ENCODE measurements at places on chromosomes 12 and 14. TPM values are rescaled to one million over a fixed set of nuclear protein-coding genes. Genes with fewer than 3 reads are reported as not detected.

TMEM30B gene
- total RNA-seq = 4.1 TPM

- no peaks in the 10 kb centered on the region for H3K36me3 ChIP-seq
- no peak for DNase-seq
- H3K4me3 ChIP-seq = no peak overlapping the region
- no peak overlapping the region for H3K27ac ChIP-seq
- H3K27me3 ChIP-seq = no peaks in the 10 kb centered on the region
Measured at GRCh38 chr14:94374749-94375260, 13.6 kb downstream of the SERPINA1 start.

DNA sequence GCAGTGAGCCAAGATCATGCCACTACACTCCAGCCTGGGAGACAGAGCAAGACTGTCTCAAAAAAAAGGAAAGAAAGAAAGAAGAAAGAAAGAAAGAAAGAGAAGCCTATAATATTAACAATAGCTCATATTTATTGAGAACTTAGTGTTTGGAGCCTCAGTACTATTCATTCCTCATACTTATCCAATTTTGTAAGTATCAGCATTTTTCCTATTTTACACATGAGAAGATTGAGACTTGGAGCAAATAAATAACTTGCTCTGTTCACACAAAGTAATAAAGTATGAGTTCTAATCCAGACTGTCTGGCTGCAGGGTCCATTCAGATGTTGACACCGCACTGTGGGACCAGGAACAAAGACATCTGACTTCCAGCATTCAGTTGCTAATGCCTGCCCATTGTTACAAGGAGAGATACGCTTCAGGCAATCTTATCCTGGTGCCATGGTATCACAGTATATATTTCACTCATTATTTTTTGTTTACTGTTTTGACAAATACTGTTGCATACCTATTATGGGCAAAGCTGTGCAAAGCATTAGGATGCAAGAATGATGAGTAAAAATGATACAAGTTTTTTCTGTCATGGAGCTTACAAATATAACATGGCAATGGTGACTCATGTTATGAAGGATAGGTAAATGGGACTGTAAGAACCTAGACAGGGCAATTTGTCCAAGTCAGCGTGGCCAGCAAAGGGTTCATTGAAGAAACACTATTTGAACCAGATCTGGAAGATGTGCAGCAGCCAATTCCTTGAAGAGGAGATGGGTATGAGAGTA lies 21.4 kb upstream of the TMTC2 start:
- H3K36me3 ChIP-seq = no peaks in the 10 kb centered on the region
- no peaks in the 10 kb centered on the region for H3K4me1 ChIP-seq
- no peak overlapping the region for H3K27ac ChIP-seq
- peaks cover 12% of the 10 kb centered on the region for H3K27me3 ChIP-seq

BICDL1 gene
- total RNA-seq = 147 TPM

DCTN2 gene
- total RNA-seq = 69.0 TPM

DNA sequence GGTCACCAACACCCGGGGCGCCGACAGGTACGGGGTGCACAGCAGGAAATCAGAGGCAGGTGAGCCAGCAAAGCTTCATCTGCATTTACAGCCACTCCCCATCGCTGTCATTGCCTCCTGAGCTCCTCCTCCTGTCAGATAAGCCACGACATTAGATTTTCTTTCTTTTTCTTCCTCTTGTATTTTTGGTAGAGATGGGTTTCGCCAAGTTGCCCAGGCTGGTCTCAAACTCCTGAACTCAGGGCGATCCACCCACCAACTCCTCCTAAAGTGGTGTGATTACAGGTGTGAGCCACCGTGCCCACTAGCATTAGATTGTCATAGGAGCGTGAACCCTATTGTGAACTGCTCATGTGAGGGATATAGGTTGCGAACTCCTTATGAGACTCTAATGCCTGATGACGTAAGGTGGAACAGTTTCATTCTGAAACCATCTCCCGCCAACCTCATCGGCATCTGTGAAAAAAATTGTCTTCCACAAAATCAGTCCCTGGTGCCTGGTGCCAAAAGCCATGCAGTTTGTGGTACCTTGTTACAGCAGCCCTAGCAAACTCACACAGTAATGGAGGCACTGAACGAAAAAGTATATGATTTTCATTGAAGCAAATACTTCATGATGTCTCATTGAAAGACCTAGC lies 1.5 kb downstream of the STYK1 start:
- H3K4me1 ChIP-seq = peaks cover 63% of the 10 kb centered on the region
- no peaks in the 10 kb centered on the region for H3K36me3 ChIP-seq
- peak; percentile 57 for DNase-seq
- H3K4me3 ChIP-seq = peak overlapping the region; percentile 87

GRCh38 chr12:30015631-30016337 lies 232.0 kb upstream of the TMTC1 start:
- H3K36me3 ChIP-seq = no peaks in the 10 kb centered on the region
- no peak overlapping the region for H3K27ac ChIP-seq
- peaks cover 2% of the 10 kb centered on the region for H3K27me3 ChIP-seq
- DNase-seq = no peak

KLRC2 gene
- 3.6 TPM for total RNA-seq

LMO3 gene
- not detected for total RNA-seq

- no peaks in the 10 kb centered on the region for H3K4me1 ChIP-seq
- H3K4me3 ChIP-seq = peak overlapping the region; percentile 8
- DNase-seq = no peak
Measured at GRCh38 chr14:103898204-103898603, 30.1 kb upstream of the TDRD9 start.

GRCh38 chr12:53180931-53181645 lies 363 bp upstream of the CSAD start:
- H3K4me1 ChIP-seq = peaks cover 31% of the 10 kb centered on the region
- H3K4me3 ChIP-seq = peak overlapping the region; percentile 92
- H3K36me3 ChIP-seq = peaks cover 10% of the 10 kb centered on the region
- no peaks in the 10 kb centered on the region for H3K27me3 ChIP-seq
- DNase-seq = no peak

GARIN6 gene
- total RNA-seq = not detected

DNA sequence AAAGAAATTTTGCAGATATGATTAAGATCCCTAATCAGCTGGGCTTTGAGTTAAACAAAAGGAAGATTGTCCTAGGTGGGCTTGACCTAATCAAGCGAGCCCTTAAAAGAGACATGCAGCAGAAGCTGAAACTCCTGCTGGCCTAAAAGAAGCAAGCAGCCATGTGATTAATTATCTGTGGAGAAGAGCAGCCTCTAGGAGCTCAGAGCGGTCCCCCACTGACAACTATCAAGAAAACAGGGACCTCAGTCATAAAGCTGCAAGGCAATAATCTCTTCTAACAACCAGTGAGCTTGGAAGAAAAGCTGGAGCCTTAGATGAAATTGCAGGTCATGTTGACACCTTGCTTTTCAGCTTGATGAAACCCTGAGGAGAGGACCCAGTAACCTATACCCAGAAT lies 288.9 kb upstream of the CLEC14A start:
- no peaks in the 10 kb centered on the region for H3K4me1 ChIP-seq
- H3K27me3 ChIP-seq = peaks cover 10% of the 10 kb centered on the region
- H3K4me3 ChIP-seq = no peak overlapping the region
- H3K27ac ChIP-seq = no peak overlapping the region

- H3K36me3 ChIP-seq = peaks cover 3% of the 10 kb centered on the region
- H3K27ac ChIP-seq = peak overlapping the region; percentile 70
- H3K4me1 ChIP-seq = peaks cover 41% of the 10 kb centered on the region
- no peak overlapping the region for H3K4me3 ChIP-seq
- DNase-seq = no peak
Measured at GRCh38 chr12:68665016-68665569, 21.7 kb upstream of the NUP107 start.

DNA sequence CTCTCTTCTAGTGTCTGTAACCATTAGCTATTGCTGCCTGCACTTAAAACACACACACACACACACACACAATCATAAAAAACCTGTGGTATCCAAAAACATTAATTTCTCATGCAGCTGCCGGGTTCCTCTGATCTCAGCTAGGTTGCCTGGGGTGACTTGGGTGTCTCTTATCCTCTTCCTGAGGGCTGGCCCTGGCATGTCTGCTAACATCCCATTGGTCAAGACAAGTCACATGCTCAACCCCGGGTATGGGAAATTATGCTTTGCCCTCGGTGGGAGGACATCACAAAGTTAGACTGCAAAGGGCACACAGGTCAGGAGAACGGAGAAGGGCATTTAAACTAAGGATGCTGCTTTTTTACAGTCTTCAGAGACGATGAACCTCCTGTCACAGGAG lies 55.7 kb downstream of the TRPV4 start:
- H3K4me3 ChIP-seq = peak overlapping the region; percentile 38
- H3K4me1 ChIP-seq = peaks cover 4% of the 10 kb centered on the region
- H3K27me3 ChIP-seq = no peaks in the 10 kb centered on the region
- H3K27ac ChIP-seq = peak overlapping the region; percentile 49
- DNase-seq = peak; percentile 25

GRCh38 chr12:42933461-42934081 lies 344.0 kb upstream of the PRICKLE1 start:
- H3K27ac ChIP-seq = no peak overlapping the region
- no peaks in the 10 kb centered on the region for H3K36me3 ChIP-seq
- no peak overlapping the region for H3K4me3 ChIP-seq
- no peaks in the 10 kb centered on the region for H3K4me1 ChIP-seq
- DNase-seq = no peak

GRCh38 chr12:120873226-120873625 lies 30.9 kb downstream of the SPPL3 start:
- no peaks in the 10 kb centered on the region for H3K36me3 ChIP-seq
- peak overlapping the region; percentile 55 for H3K4me3 ChIP-seq
- H3K27ac ChIP-seq = peak overlapping the region; percentile 60
- DNase-seq = no peak
- H3K27me3 ChIP-seq = no peaks in the 10 kb centered on the region
- peaks cover 63% of the 10 kb centered on the region for H3K4me1 ChIP-seq

ACSS3 gene
- not detected for total RNA-seq

DNA sequence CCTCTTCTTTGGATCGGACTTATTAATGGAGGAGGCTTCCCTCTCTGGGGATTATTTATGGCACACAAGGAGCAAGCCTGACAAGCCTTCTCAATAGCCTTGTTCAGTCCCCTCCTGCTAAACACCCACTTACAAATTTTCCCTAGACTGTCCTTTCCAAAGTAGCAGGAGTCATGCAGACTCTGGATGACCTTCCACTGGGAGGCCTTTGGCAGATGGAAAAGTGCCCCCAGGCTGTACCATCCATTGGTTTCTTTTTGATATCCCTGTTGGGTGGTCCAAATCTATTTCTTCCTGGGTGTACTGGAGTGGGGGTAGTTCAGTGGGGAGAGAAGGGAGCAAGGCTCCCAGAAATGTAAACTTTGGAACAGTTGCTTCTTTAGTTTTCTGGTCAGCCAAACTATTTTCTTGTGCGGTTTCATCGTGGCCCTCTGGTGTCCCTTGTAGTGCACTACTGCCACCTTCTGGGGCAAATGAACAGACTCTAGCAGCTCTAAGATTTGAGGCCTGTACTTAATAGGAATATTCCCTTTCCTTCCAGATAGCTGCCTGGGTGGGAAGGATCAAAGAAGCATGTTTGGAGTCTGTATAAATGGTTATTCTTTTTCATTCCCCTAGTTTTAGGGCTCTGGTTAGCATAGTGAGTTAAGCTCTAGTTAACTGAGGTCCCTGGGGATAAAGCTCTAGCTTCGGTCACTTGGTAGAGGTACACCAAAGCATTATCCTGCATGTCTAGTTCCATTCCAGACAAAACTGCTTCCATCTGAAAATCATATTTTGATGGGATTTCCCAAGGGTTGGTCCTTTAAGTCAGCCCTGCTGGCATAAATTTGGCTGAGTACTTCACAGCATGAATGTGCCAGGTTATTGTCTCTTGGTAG lies 409.5 kb downstream of the SLC6A15 start:
- H3K36me3 ChIP-seq = no peaks in the 10 kb centered on the region
- no peak overlapping the region for H3K4me3 ChIP-seq
- H3K27ac ChIP-seq = no peak overlapping the region
- H3K27me3 ChIP-seq = no peaks in the 10 kb centered on the region
- no peak for DNase-seq
- H3K4me1 ChIP-seq = no peaks in the 10 kb centered on the region

- H3K4me1 ChIP-seq = no peaks in the 10 kb centered on the region
- no peak for DNase-seq
- no peaks in the 10 kb centered on the region for H3K36me3 ChIP-seq
- H3K27ac ChIP-seq = no peak overlapping the region
Measured at GRCh38 chr14:55417955-55418354, 6.3 kb upstream of the ATG14 start.

CCER1 gene
- total RNA-seq = not detected

- H3K27me3 ChIP-seq = peaks cover 9% of the 10 kb centered on the region
- no peak overlapping the region for H3K4me3 ChIP-seq
- no peak overlapping the region for H3K27ac ChIP-seq
- peaks cover 3% of the 10 kb centered on the region for H3K4me1 ChIP-seq
- peaks cover 43% of the 10 kb centered on the region for H3K36me3 ChIP-seq
- DNase-seq = no peak
Measured at GRCh38 chr12:57694459-57695019, 607 bp downstream of the OS9 start.

AQP6 gene
- total RNA-seq = not detected

SPTB gene
- total RNA-seq = not detected

- no peaks in the 10 kb centered on the region for H3K27me3 ChIP-seq
- no peaks in the 10 kb centered on the region for H3K36me3 ChIP-seq
- H3K4me1 ChIP-seq = no peaks in the 10 kb centered on the region
- H3K27ac ChIP-seq = no peak overlapping the region
- DNase-seq = no peak
Measured at GRCh38 chr12:95192271-95192670, 25.0 kb downstream of the FGD6 start.

TMEM132D gene
- not detected for total RNA-seq

TMEM119 gene
- 0.77 TPM for total RNA-seq

- DNase-seq = peak; percentile 47
- peak within 1 kb of the TSS; percentile 89 for H3K4me3 ChIP-seq
- no peaks in the 10 kb centered on the region for H3K36me3 ChIP-seq
- H3K27ac ChIP-seq = peak within 1 kb of the TSS; percentile 92
- no peaks in the 10 kb centered on the region for H3K27me3 ChIP-seq
Measured at GRCh38 chr12:123150744-123151456, at the start of gene PITPNM2. Gene PITPNM2 (minus strand): TSS chr12:123151090. CDS start chr12:123034590, 116,500 bp downstream.

DNA sequence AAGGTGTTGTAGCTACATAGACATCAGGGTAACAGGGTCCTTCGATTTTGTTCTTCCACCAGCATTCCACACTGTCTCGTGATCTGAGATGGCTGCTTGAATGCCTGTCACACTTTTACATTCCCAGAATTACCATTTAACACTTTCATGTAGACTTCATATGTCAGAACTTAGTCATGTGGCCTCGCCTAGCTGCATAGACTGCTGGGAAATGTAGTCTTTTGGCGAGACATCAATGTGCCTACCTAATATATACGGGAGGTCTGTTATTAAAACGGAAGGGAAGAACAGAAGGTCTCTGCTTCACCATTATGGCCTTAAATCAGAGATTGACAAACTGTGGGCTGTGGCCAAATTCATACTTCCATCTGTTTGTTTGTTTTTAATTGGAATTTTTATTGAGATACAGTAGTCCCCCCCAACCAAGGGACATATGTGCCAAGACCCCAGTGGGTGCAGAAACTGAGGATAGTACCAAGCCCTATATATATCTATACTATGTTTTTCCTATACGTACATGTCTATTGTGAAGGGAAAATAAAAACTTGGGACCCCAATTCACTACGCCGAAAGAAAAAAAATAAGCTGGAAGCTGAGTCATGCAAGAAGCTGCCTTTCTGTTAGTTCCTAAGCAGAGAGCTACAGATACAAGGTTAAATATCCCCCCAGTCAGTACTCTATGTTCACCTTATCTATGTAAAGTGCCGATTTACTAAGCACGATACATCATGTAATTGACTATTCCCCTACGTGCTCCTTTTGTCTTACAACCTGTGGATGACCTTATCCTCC lies 11.3 kb upstream of the HRK start:
- DNase-seq = no peak
- H3K4me3 ChIP-seq = no peak overlapping the region
- H3K27ac ChIP-seq = no peak overlapping the region
- no peaks in the 10 kb centered on the region for H3K4me1 ChIP-seq

GRCh38 chr12:27969624-27970400 lies 2.7 kb downstream of the PTHLH start:
- no peak for DNase-seq
- no peak overlapping the region for H3K27ac ChIP-seq
- H3K4me3 ChIP-seq = peak overlapping the region; percentile 75
- no peaks in the 10 kb centered on the region for H3K36me3 ChIP-seq
- H3K27me3 ChIP-seq = peaks cover 60% of the 10 kb centered on the region
- H3K4me1 ChIP-seq = peaks cover 22% of the 10 kb centered on the region
